Heart right ventricle (tissue), 16 donors: ENCODE measurements at places on chromosomes 11 and 22.

GRCh38 chr11:14882196-14882595, 9.8 kb downstream of the CYP2R1 start:
- H3K4me3 ChIP-seq = no peak overlapping the region
- DNase-seq = no peak
- no peaks in the 10 kb centered on the region for H3K4me1 ChIP-seq
- H3K27me3 ChIP-seq = no peaks in the 10 kb centered on the region
- peaks cover 12% of the 10 kb centered on the region for H3K36me3 ChIP-seq

- no peaks in the 10 kb centered on the region for H3K4me1 ChIP-seq
- H3K4me3 ChIP-seq = no peak overlapping the region
- peaks cover 20% of the 10 kb centered on the region for H3K36me3 ChIP-seq
- H3K27me3 ChIP-seq = no peaks in the 10 kb centered on the region
- DNase-seq = no peak
Measured at GRCh38 chr11:125588505-125588904, 4.1 kb upstream of the STT3A start.

- peaks cover 36% of the 10 kb centered on the region for H3K4me1 ChIP-seq
- no peaks in the 10 kb centered on the region for H3K36me3 ChIP-seq
- H3K27me3 ChIP-seq = no peaks in the 10 kb centered on the region
- H3K27ac ChIP-seq = no peak overlapping the region
Measured at GRCh38 chr11:33158596-33159275, 2.5 kb downstream of the CSTF3 start.

DNA sequence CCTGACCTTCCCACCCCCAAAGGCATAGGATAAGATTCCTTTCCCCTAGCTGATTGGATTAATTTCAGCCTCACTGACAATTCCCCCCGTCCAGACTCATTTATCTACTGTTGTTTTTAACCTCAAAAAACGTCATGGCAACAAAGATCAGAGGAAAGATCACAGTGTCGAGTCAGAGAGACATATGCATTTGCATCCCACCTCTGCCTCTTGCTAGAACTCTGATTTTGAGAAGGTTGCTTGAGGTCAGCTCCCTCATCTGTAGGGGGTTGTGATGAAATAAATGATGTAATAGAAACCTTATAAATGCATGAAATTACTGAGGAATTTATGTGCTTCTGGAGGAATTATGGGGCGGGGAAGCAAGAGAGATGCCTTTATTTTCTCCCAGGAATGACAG, 53.3 kb upstream of the SYN3 start:
- no peaks in the 10 kb centered on the region for H3K36me3 ChIP-seq
- H3K27ac ChIP-seq = no peak overlapping the region
- no peaks in the 10 kb centered on the region for H3K27me3 ChIP-seq
- DNase-seq = no peak
- H3K4me1 ChIP-seq = no peaks in the 10 kb centered on the region

- no peak for DNase-seq
- H3K36me3 ChIP-seq = no peaks in the 10 kb centered on the region
- H3K4me3 ChIP-seq = no peak overlapping the region
- H3K27ac ChIP-seq = no peak overlapping the region
Measured at GRCh38 chr22:49331223-49331815, 496.4 kb downstream of the BRD1 start.
